Muscle of back (tissue), 13 donors: ENCODE measurements at places on chromosomes 4 and X. TPM values are rescaled to one million over a fixed set of nuclear protein-coding genes. Genes with fewer than 3 reads are reported as not detected.

The PABPC1L2A gene
- polyA plus RNA-seq: not detected

The PAK3 gene
- 16.7 TPM for polyA plus RNA-seq

GRCh38 chr4:52622564-52622963 lies 36.5 kb downstream of the USP46 start:
- no peak for DNase-seq

GRCh38 chr4:13427599-13428325 lies 56.4 kb downstream of the RAB28 start:
- no peak for DNase-seq

GRCh38 chr4:111802191-111802590 lies 343.1 kb upstream of the FAM241A start:
- DNase-seq: no peak

The CSAG1 gene
- not detected for polyA plus RNA-seq

GRCh38 chrX:120671963-120672362 lies 42.1 kb upstream of the C1GALT1C1 start:
- DNase-seq: no peak

DNA sequence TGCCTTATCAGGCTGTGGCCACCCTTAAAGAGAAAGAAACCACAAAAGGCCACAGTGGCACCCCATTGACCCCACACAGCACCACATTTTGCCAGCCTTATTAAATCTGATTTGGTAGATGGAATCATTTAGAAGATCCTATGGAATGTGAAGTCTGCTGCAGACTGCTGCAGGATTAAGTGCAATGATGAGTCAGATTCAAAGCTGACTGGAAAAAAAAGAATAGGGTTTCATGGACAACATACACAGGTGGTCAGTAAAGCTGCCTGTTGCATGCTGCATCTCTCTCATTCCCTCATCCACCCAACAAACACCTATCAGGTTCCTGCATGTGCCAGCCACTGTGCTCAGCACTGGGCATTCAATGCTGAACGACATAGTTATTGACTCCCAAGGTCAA lies 56.6 kb downstream of the CHST7 start:
- no peak for DNase-seq

The SPANXC gene
- not detected for polyA plus RNA-seq

The JCHAIN gene
- polyA plus RNA-seq: 1.6 TPM

- DNase-seq: no peak
Measured at GRCh38 chr4:176409627-176410026, 89.9 kb downstream of the SPCS3 start.
